T-helper 2 cell treated with Interferon-gamma antibody and Interleukin-4, amounts not matched to agents 5 μg/mL and 100 μg/mL, for 36 hours (primary cell): ENCODE measurements at places on chromosomes 6 and 20.
A peak's percentile ranks its signal among the peaks of the same experiment; 100 is the strongest.

GRCh38 chr6:145483191-145483996, 251.9 kb downstream of the EPM2A start:
- DNase-seq = no peak

DNA sequence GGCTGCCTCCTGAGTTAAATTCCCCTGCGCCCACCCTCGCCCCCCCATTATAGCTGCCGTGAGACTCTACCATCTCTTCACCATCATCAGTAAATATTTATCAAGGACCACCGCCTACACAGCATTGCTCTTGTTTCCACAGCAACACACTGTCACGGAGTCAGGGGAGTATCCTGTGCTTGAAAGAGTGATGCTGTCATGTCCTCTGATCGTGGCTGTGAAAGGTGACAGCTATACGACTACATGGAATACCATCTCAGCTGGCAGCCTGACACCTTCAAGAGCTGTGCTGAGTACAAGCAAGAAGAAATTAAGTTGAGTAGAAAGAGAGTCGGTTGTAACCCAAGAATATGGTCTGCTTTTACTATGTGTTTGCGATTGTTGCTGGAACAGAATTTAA, 3.4 kb downstream of the PTPRT start:
- no peak for DNase-seq

- DNase-seq = no peak
These were observed 4.9 kb upstream of the PI16 start for GRCh38 chr6:36949636-36950035.

DNA sequence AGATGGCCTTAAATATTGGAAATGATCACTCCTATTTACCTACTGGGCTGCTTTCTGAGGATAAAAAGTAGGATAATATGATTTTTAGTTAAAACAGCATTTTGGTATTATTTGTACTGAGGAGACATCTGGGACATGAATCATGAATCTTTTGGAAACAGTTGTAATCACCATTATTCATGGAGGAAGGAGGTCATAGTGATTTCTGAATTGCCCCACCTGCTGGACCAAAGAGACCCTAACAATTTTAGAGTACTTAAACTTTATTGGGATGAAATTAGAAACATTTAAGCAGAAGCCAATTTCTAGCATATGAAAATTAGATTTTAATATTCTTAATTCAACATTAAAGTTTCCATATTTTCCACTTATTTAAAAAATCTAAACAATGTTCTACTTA, 108.4 kb upstream of the SIM1 start:
- DNase-seq = no peak

GRCh38 chr6:141783585-141783984, 349.1 kb upstream of the GJE1 start:
- no peak for DNase-seq

GRCh38 chr6:16731478-16732051, 29.7 kb downstream of the ATXN1 start:
- DNase-seq = peak; percentile 61

- DNase-seq = no peak
These were observed 86.3 kb upstream of the IRAK1BP1 start for GRCh38 chr6:78781001-78781400.

GRCh38 chr6:103326760-103327757, 1532.7 kb downstream of the HACE1 start:
- no peak for DNase-seq

DNA sequence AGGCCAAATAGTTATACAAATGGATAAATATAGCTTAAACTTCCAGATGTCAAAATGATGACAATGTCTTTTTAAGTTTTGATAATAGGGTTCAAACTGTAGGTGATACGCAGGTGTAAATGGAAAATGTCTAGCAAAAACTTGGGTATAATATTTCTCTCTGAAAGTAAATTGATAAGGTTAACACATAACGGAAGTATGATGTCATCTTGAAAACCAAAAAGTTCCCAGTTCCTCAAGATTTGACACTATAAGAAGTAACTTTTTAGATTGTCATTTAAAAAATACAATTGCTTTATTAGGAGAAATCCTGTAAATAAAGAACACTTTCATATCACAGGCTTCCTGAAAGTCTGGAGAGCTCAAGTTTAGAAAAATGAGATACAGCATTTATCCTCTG, 483.4 kb downstream of the FRK start:
- no peak for DNase-seq

GRCh38 chr20:17969278-17969883, 563 bp downstream of the MGME1 start:
- no peak for DNase-seq

DNA sequence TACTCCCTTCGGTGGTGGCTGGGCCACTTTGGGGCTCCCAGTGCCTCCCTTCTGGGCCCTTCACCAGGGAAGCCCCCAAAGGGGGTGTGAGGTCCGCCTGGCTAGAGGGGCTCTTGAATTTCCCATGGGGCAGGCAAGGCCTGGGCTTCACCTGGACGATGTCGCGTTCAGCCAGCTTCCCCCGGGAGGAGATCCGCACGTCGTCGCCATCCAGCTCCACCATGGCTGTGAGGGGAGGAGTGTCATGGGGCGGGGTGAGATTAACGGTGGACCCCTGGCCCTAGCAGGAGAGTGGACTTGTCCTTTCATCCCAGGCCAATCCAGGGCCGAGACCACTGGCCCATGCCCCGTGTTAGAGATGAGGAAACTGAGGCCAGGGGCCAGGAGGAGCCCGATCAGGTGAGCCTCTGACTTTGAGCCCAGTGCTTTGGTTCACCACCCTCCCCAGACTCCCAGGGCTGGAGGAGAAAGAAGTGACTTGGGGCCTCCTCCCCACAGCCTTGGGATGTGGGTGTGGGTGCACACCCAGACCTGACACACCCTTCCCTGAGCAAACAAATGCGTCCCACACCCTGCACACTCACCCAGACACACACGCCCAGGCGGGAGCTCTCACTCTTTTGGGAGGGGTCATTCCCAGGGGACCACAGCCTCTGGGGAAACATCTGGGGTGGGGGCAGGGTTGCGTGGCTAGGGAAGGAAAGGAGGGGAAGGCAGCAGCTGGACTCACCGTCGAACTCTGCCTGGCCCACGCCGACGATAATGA, 46.1 kb downstream of the RAB44 start:
- no peak for DNase-seq

DNA sequence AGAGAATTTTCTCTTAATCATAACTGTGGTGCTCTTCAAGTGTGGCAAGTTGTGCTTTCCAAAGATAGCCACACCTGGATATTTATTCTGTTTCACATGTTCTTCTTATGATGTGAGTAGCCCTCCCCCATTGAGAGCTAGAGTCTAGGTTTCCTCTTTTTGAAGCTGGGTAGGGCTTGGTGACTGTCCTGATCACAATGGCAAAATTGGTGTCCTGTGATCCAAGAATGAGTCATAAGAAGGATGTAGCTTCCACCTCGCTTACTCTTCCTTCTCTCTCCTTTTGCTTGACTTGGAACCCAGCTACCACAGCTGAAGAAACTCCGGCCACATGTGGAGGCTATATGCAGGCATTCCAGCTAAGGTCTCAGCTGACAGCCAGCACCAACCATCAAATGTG, 7.4 kb upstream of the IGF2R start:
- DNase-seq = no peak

DNA sequence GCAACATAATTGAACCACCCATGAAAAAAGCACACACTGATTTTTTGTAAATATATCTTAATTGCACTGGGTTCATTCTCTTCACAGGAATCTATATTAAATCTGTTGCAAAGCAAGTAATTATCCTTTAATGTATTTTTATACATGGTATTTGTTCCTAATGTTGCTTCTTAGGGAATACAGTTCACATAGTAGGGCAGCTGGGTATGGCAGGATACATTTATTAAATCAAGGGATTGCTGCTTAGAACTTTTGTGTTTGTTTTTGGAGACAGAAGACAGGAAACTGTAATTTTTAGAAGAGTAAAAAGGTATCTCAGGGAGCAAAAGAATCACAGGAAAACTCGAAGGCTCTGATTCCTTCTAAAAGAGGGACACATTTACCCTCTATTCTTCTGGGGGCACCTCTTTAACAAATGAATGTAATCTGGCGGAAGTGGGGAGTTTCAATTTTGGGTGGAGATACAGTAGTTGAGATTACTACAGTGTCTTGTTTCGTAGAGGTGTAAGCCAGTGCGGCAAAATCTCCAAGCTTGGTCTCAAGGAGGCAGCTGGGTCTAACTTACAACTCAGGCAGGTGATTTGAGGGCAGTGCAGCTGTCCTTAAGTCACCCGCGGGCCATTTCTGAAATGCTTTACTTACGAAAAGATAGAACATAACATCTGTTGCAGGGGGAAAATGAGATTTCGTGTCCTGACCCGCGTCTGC, 812 bp upstream of the SMIM13 start:
- DNase-seq = no peak

DNA sequence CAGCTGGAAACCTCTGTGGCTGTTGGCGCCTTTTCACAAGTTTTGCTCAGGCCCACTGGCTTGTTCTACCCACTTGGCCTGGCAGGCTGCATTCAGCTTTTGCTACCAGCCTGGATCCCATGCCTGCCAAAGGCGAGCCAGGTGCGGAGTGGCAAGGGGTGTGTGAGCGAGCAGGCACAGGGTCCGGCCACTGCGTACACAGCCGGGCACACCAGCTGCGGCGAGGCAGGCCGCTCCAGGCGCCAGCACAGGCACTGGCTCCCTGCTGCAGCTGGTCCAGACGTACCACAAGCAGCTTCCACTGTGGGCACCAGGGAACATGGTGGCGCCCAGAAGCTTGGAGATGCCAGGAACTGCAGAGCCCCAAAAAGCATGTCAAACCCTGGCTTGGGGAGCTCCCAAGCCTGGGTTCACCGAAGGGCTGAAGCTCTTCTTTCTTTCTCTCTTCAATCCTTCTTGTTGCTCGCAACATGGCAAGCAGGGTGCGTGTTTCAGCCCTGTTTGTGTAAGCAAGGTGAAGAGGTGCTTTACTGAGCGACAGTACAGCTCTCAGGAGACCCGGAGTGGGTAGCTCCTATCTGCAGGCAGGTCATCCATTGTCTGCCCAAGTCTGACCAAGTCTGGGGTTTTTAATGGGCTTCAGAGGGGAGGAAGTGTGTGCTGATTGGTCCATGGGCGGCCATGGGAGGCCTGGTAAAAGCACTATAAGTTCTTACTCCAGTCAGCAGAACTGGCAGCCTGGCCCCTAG, 32.6 kb upstream of the GRM4 start:
- no peak for DNase-seq

DNA sequence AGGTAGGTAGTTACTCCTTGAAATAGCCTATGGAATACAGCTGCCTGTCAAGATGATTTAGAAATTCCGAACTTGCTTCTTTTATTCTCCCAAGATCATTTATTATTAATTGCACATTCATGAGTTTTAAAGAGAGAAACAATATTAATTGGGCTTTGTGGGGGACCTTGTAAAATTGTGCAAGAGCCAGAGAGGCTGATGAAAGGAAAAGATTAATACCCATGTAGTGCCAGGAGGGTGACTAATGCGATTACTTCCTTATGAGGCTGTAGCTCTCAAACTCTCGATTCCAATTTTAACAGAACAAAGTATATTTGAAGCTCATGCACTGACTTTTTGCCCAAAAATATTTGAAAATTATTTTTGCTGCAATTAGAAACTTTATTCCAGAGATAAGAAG, 423.8 kb upstream of the ID4 start:
- DNase-seq = no peak

DNA sequence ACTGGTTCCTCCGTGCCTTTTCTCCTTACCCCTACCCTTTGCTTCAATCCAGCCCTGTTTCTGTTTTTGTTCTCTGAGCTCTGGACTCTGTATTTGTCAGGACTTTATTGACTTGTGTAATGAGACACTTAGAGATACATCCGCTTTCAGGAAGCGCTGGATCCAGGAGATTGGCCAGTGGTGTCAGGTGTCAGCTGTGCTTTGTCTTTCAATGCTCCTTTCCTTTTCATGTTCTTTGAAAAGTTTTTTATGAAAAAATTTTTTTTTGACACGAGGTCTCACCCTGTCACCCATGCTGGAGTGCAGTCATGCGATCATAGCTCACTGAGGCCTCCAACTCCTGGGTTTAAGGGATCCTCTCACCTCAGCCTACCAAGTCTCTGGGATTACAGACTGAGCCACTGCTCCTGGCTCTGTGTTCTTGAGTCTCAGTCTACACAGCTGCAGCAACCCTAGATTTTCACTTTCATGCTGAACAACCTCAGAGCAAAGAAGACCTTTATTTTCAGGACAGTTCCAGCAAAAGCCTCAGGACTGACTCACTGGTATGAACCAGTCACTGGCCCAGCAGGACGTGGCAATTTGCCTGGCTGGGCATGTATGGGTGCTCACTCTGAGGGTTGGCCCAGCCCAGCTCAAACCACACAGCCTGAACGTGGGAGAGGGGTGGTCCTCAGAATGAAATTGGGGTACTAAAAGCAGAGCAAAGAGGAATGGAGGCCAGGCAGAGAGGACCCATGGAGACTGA, 108.5 kb downstream of the DHX35 start:
- no peak for DNase-seq

DNA sequence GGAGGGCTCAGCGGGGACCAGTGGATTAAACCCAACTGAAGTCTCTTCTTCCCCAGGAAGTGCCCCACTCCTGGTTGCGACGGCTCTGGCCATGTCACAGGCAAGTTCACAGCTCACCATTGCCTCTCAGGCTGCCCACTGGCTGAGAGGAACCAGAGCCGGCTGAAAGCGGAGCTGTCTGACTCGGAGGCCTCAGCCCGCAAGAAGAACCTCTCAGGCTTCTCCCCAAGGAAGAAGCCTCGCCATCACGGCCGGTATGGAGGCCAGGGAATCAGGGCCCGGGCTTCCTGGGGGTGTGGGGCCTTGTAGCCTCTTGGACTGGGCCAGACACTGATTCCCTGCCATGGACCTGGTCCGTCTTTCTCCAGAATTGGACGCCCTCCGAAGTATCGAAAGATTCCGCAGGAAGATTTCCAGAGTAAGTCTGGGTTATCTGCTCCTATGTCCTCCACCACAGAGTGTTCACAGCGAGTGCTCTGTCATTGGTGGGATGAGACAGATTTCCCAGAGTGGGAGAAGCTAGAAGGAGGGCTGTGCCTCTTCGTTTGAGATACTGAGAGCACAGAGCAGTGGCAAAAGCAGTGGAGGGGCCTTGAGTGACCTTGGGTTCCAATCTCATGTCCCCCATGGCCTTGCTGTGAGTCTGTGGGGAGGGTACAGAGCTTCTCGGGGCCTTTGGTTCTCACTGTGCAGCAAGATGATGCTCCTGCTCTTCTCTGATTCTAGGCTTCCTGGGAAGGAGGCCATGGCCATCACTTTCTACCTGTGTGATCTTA, 22.6 kb upstream of the SGK2 start:
- no peak for DNase-seq

GRCh38 chr6:39344821-39345280, 22.3 kb upstream of the KCNK16 start:
- no peak for DNase-seq
